ENCODE measurements at places on chromosomes 3 and 15.
A peak's percentile ranks its signal among the peaks of the same experiment; 100 is the strongest.

DNA sequence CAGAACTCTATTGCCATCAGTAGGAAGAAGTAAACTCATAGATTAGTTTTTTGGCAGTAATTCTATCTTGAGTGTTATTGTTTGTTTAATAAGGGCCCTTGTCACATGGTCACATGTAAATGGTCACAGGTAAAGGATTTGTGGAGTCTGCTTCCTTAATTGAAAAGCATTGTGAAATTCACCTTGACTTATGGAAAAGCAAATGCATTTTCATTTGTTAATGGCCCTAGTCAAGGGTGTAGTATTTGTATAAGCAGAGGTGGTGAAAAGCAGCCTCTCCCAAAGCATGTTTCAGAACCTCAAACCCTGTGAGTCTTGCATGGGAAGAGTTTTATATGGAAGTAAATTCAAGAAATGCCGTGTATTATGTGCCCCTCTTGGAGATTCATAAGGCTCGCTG, 197.5 kb upstream of the NR2E3 start:
- no peak for DNase-seq

DNA sequence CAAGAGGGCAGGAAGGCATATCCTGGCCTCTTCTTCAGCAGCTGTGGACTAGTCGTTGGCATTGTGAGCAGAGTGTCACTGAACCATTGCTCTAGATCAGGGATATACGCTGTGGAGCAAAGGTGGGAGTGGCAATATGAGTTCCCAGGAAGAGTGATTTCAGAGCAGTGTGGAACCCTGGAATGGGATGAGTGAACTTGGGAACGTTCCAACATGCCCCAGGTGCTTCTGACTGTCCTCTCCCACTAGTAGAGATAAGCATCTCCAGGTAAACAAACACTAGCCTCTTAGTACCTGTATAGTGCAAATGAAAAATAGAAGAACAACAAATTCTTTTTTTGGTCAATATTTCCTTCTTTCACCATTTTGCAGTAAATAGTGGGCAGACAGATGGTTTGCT, 123.6 kb upstream of the VEPH1 start:
- no peak for DNase-seq

GRCh38 chr15:74779162-74779648, 2.7 kb upstream of the CSK start:
- DNase-seq = no peak

DNA sequence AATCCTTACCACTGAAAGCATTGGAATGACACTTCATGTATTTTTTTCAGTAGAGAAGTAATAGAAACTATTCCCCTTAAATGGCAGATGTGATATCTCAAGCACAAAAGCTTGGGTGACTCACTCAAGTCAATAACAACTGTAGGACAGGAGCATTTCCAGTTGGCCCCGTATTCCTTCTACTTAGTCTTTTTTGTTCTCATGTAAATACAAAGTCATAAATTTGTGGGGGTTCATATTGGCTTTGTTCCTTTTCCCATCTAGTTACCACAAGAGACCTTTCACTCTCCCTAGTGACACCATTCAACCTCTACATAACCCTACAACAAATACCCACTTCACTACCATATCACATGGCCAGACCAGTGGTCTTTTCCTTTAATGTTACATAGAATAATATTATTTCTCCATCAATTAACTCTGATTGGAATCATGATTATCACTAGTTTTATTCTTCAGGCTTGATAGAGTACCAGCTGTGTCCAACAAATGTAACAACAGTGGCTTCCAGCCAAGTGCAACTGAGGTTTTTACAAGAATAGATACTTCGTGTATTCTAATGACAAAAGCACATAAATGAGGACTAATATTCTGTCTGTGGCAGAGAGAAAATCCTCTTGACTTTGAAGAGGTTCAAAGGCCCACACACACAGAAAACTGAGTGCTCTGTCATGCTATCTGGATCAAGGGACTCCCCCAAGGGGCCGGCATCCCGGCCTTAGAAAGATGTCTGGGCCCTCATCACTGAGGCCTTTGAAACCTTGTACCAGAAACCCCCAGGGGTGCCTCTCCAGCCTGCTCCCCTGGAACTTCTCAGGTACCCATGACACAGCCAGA, 94.0 kb upstream of the THBS1 start:
- DNase-seq = no peak

DNA sequence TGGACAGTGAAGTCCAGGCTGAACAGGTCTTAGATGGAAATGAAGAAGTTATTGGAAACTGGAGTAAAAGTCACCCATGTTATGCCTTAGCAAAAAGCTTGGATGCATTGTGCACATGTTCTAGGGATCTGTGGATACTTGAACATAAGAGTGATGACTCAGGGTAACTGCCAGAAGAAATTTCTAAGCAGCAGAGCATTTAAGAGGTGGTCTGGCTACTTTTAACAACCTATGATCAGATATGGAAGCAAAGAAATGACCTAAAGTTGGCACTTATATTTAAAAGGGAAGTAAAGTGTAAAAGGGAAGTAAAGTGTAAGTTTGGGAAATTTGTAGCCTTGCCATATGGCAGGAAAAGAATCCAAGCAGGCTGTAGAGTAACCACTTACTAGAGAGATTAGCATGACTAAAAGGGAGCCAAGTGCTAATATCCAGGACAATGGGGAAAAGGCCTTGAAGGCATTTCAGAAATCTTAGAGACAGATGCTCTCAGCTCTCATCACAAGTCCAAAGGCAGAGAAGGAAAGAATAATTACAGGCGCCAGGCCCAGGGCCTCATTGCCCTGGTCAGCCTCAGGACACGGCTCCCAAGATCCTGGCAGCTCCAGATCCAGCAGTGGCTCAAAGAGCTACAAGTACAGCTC, 73.9 kb upstream of the KCNH8 start:
- DNase-seq = no peak

DNA sequence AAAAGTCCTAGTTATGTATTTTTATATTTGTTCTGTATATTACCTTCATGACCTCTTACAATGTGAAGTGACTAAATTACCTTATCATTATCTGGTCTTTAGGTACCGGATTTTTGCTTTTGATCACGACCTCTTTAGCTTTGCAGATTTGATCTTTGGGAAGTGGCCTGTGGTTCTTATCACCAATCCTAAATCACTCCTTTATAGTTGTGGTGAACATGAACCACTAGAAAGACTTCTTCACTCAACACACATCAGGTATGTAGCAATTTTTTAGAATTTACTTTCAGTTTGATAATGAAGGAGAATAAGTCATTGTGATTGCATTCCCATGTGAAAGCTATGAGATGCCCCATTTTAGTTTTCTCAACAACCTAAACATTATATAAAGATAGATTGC, 18.3 kb downstream of the TMEM62 start:
- peak; percentile 52 for DNase-seq

DNA sequence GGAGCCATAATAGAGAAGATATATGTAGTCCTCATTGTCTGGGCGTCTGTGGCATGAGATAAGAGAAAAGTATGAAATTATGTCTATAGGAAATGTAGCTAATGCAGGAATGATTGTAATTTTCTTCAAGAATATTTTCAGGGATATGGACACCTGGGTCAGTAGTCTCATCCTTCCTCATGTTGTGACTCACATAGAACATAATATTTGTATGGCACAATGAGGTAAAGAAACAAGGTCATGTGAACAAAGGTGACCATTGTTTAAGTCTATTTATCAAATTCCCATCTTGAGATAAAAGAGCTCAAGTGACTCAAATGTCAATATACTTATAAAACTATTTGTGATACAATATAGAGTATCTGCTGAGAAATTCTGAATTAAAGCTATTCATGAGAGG, 345.5 kb upstream of the ROBO1 start:
- DNase-seq = no peak

- peak; percentile 5 for DNase-seq
Measured at GRCh38 chr15:94503293-94503692, 271.9 kb downstream of the MCTP2 start.

- DNase-seq = no peak
Measured at GRCh38 chr3:70583682-70584081, 271.2 kb upstream of the MDFIC2 start.

DNA sequence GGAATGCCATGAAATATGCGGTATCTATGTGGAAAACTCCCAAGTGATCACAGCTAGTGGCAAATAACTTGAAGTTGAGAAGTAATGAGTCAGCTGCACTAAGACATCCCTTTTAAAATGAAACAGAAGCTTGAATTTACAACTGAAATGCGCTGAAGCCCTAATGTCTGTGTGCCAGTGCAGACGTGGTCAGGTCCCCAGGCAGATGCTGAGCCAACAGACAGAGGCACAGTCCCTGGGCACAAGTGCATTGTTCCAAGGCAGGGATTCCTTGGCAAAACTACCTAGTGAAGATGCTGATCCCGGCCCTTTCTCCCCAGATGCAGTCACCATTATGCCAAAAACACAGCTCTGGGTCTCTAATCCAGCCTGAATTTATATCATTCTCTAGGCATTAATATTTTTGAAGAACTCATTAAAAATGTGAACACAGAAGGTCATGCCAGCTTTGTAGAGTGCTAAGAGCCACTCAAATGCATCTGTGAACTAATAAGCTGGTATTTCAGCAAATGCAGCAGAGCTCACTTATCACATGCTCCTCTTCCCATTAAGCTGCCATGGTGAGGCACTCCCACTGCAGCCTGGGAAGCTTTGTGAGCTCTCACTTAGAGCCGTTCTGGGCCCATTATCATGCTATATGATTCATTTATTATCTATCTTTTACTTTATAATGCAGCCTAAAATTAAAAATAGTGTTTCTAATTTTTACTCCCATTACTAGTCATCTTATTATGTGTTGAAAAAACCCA, 200.1 kb downstream of the GABRB3 start:
- DNase-seq = no peak

GRCh38 chr3:196691386-196691785, 20.7 kb downstream of the CEP19 start:
- no peak for DNase-seq

- DNase-seq = no peak
Measured at GRCh38 chr15:42716626-42717025, 20.3 kb downstream of the CDAN1 start.

- peak; percentile 44 for DNase-seq
Measured at GRCh38 chr15:49521802-49522201, 98.8 kb downstream of the FGF7 start.

GRCh38 chr15:67862750-67863441, 23.1 kb upstream of the RNU6-1 start:
- no peak for DNase-seq

GRCh38 chr3:25064681-25065080, 363.4 kb upstream of the RARB start:
- DNase-seq = no peak

GRCh38 chr15:41513506-41514227, at the start of gene LTK:
Gene LTK, minus strand, starts transcription at chr15:41513827. Its CDS starts 118 bp downstream, at chr15:41513709.
- peak; percentile 72 for DNase-seq

DNA sequence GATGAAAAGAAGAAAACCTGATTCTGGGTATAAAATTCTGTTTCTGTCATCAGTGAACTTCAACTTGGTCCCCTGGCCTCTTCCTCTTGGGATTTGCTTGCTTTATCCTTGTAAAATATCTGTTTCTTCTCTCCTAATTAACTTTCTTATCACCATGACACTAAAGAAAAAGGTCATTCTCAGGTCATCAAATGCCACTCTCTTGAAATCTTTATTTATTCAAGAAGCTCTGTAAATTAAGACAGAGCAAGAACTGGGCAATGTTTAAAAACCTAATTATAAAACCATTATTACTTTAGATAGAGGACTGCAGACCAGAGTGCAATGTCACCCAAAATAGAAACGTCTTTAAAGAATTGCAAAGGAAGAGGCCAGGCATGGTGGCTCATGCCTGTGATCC, 6.0 kb upstream of the LIPC start:
- no peak for DNase-seq

- no peak for DNase-seq
Measured at GRCh38 chr3:62874711-62875557, at the start of gene CADPS. Gene CADPS, minus strand, starts transcription at chr3:62875416. Its CDS starts 387 bp downstream, at chr3:62875029.

- no peak for DNase-seq
Measured at GRCh38 chr15:39784125-39784524, 1.5 kb upstream of the FSIP1 start.

GRCh38 chr15:50425219-50425618, 1.0 kb downstream of the USP8 start:
- peak; percentile 17 for DNase-seq

DNA sequence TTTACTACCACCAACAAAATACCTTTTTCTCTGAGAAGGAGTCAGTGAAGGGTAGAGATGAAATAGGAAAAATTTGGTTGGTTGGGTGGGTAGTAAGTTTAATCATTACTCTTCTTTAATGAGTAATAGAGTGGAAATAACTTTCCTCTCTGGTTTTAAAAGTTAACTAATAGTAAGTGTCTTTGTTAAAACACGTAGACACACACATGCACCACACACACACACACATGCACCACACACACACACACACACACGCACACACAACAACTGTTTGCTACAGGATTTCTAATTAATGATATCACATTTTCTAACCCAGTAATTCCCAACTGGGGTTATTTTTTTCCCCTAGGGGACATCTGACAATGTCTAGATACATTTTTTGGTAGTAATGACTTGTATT, 84.1 kb downstream of the CHL1 start:
- no peak for DNase-seq

- no peak for DNase-seq
Measured at GRCh38 chr3:37766797-37767776, 94.6 kb upstream of the CTDSPL start.

DNA sequence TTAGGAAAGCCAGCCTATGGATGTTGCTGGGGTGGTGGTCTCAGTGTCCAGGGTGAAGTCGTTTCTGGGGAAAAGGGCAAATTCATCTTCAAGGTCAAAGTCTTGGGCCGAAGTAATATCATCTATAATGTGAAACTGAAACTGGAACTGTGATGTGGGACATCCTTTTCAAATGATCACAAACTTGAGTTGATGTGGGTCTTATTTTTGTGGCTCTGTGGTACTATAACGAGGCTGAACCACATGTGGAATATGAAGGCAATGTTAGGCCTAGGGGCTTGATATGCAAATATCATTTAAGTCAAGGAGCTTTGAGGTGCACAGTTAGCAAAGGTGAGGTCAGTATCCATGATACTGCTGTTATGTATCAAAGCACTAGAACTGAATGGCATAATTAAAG, 1.5 kb upstream of the CD200R1L start:
- no peak for DNase-seq

GRCh38 chr3:76550522-76551201, 489.2 kb upstream of the ROBO2 start:
- DNase-seq = no peak

GRCh38 chr3:103006526-103007183, 571.8 kb downstream of the ZPLD1 start:
- no peak for DNase-seq

- DNase-seq = no peak
Measured at GRCh38 chr3:197027151-197027895, 2.3 kb downstream of the MELTF start.

Measured in hematopoietic multipotent progenitor cell treated with erythropoietin and hydrocortisone succinate and interleukin-3 and kit ligand, for 6 days (in vitro differentiated cells).